ENCODE measurements at places on chromosomes 6 and 20. TPM values are rescaled to one million over a fixed set of nuclear protein-coding genes. Genes with fewer than 3 reads are reported as not detected.

PDSS2 gene
- total RNA-seq, result 15.6 TPM

- DNase-seq, result no peak
These were observed 122.6 kb upstream of the PLCB4 start for GRCh38 chr20:8946036-8946940.

GRCh38 chr6:160349814-160350350 is 1.7 kb downstream of the SLC22A3 start:
- DNase-seq, result no peak

HSPA12B gene
- 17.5 TPM for total RNA-seq

DNA sequence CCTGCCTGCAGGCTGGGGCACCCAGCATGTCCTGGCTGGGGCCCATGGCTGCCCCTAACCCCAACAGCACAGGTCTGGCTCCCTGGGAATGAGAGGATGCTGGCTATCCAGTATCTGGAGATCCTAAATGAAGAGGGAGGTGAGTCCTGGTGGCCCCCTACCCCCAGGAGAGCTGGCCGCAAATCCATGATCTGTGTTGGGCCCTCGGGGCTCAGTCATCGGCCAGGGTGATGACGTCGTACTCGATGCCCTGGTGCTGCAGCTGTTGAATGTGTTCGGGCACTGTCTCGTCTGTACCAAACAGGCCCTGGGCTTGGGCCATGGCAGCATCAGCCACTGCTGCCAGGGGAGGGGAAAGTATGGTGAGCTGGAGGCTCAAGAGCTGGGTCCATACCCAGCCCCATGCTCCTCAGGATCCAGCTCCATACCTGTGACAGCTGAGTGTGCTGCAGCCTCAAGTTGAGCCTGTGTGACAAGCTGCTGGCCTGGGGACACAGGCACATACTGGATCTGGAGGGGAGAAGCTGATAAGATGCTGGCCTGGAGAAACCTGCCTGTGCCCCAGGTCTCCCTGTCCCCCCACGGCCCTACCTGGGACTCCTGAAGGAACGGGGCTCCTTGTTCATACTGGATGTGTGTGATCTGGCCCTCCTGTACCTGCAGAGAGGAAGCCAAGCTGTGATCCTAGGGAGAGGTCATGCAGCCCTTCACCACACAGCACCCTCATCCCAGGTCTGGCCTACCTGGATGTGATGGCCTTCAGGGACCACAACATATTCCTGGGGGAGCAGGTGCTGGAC is 14.5 kb downstream of the PCIF1 start:
- DNase-seq, result peak; percentile 66

GRCh38 chr6:363291-363690 is 28.3 kb upstream of the IRF4 start:
- no peak for DNase-seq

SLA2 gene
- 0.30 TPM for total RNA-seq

SNAP25 gene
- total RNA-seq, result not detected

GRCh38 chr6:106413722-106414121 is 53.2 kb downstream of the CRYBG1 start:
- DNase-seq, result no peak

KCNK5 gene
- total RNA-seq, result 0.60 TPM

- no peak for DNase-seq
These were observed 19.3 kb upstream of the AHCY start for GRCh38 chr20:34322267-34323105.

GRCh38 chr20:396619-397431 is 11.3 kb upstream of the RBCK1 start:
- no peak for DNase-seq

- no peak for DNase-seq
These were observed 69.1 kb downstream of the ELOVL4 start for GRCh38 chr6:79878142-79878748.

- no peak for DNase-seq
These were observed 204.4 kb downstream of the SAMD5 start for GRCh38 chr6:147712841-147713240.

DNA sequence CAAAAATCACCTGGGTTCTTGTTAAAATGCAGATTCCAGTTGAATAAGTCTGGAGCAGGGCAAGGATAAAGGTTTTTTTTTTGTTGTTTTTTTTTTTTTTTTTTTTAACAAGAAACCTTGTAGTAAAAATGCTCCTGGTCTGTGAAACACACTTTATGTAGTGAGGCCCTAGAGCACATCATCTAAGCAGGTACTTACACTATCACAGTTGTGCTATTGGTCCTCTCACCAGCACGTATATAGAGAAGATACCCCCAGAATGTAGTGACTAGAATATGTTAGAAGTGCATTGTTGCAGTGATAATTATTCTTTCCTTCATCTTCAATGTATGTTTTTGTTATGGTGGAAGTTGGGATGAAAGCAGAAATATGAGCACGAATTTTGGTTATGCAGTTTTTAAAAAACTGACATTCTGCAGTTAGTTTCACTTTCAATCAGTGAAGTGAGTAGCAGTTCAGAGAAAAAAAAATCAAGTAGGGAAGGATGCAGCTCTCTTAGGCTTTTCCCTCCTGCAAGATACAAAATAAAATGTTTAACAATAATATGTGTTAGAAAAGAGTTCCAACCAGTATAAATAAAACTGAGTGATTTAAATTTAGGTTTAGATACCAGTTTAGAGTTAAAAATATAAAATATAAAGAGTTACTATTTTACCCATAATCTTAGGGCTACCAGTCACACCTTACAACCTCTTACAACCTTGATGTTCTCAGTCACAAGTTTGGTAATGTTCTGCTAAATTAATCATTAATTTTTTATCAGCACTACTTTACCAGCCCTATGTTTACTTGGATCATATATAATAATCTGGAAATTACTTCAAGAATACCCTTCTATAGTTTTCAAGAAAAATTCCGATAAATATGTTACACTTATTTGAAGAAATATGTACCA is 9.2 kb upstream of the DEFB113 start:
- no peak for DNase-seq

DNA sequence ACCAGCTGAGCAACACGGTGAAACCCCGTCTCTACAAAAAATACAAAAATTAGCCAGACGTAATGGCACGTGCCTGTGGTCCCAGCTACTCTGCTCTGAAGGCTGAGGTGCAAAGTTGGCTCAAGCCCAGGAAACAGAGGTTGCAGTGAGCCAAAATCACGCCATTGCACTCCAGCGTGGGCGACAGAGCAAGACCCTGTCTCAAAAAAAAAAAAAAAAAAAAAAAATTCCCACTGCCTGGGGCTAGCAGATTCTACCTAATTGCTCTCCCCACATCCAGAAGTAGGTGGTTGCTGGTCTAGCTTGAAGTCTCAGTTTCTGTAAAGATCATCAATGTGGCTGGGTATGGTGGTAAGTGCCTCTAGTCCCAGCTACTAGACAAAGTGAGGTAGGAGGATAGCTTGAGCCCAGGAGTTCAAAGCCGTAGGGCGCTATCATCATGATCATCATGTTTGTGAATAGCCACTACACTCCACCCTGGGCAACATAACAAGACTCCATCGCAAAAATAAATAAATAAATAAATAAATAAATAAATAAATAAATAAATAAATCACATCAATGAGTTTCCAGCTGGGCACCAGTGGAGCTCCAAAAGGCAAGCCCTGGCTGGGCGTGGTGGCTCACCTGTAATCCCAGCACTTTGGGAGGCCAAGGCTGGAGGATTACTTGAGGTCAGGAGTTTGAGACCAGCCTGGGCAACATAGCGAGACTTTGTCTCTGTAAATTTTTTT is 6.3 kb upstream of the AP5S1 start:
- DNase-seq, result no peak

DNA sequence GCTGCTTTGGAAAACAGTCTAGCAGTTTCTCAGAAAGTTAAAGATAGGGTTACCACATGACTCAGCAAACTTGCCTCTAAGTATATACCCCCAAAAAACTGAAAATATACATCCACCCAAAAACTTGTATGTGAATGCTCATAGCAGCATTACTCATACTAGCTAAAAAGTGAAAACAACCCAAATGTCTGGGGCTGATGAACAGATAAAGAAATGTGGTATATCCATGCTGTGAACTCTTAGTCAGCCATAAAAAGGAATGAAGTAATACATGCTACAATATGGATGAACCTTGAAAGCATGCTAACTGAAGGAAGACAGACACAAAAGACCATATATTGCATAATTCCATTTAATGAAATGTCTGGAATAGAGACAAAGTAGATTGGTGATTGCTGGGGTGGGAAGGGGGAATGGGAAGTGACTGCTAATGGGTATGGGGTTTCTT is 79.9 kb upstream of the GLP1R start:
- no peak for DNase-seq

GRCh38 chr6:34462551-34462971 is 3.3 kb upstream of the PACSIN1 start:
- DNase-seq, result no peak

DNA sequence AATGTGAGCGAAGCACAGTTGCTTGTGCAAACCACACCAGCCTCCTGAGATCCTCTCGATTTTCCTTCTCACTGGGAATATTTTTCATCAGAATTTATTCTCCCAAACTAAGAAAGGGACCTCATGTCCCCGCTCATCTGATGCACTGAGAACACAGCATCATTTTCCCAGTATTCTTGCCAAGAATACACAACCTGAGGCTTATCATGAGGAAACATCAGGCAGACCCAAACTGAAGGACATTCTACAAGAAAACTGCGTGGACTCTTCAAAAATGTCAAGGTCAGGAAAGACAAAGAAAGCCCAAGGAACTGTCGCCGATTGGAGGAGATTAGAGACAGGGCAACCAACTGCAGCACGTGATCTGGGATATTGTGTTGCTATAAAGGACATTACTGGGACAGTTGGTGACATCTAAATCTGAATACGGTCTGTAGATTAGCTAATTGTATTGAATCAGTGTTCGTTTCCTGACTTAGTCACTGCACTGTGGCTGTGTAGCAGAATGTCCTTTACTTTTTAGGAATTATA is 72.3 kb downstream of the SNX5 start:
- DNase-seq, result no peak

DNA sequence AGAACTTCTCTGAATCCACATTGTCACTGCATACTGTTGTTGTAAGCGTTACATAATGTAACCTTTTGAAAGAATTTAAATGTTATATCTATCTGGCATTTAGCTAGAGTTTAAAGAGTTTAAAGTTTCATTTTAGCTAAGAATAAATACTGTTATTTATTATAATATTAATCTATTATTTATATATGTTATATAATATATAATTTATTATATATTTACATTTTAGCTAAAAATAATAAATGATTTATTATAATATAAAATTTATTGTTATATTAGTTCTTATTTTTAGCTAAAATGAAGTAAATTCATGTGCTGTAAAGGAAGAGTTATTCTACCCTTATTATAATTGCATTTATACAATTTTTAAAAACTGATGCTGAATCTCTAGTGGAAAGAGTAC is 255.4 kb upstream of the QKI start:
- no peak for DNase-seq

SLC17A4 gene
- not detected for total RNA-seq

DNA sequence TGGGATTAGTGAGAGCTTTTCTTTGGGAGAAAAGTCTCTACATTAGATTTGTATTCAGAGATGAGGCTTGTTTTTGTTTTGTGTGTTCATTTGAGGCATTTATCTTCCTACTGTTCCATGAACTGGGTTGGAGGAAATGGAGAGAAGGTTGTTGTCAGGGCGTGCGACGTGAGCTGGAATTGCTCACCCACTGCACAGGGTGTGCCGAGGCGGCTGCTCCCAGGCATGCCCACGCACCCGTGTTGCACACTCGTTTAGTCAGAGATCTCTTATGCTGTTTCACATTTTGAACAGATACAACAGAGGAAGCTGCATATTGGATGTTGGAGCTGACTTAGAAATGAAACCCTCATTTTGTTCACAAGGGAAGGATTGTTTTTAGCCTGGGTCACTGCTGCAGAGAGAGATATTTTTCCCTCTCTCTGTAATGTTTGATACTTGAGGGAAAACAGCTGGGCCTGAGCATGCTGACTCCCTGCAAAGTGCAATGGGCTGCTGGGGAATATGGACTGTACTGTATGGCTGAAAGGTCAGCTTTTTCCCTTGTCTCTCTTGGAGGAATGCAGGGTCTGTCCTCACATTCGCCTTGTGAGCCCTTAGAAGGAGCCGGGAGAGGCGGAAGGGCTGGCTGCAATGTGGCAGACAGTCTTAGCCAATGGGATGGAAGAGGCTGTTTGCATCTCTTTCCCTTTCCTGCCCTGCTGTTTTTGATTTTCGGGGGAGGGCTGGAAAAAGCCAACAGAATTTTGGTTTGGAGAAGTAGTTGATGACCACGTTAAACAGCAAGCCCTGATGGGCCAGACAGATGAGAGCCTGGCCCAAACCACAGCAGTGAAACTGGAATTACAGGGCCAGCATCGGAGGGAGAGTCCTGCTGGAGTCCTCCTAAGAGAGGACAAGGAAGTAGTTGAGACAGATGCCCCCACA is 170.8 kb downstream of the SASH1 start:
- DNase-seq, result no peak

DNA sequence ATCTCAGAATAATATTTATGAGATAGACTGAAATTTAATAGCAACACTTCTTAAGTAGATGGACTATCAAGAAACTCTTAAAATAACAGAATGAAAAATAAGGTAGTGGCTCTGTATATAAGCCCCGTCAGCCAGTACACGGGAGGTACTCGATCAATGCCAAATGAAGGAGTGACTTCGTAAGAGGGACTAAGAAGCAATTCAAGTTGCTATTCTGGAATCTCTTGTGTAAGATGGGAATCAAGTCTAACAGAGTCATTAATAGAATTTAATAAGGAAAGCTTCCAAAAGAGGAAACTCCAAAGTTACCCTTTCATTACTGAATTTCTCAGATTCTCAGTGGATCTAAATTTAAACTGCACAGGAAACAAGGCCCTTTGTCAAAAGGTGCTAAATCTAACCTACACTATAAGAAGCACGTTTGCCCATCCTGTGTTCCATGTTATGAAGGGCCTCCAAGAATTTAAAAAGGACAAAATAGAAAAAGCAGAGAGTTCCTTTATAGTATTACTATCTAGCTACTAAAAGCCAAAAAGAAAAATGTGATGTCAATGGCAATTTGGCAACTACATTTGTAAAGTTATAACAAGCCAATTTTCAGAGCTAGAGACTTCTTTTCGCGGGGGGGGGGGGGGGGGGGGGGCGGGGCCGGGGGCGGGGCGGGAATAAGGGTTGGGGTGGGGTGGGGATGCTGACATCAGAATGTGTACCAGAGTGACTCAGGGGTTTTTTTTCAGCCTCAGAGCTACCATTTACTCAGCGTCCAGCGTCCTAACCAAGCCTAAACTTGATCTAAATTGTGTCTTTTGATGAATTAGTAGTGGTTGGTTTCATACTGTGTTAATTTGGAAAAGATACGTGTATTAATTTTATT is 200.6 kb downstream of the GMPR start:
- DNase-seq, result no peak

RBBP8NL gene
- not detected for total RNA-seq

GRCh38 chr6:20939161-20939775 is 405.0 kb downstream of the CDKAL1 start:
- no peak for DNase-seq

EYA4 gene
- total RNA-seq, result 19.5 TPM

GRCh38 chr6:10391799-10392198 is 23.1 kb downstream of the TFAP2A start:
- no peak for DNase-seq

GRCh38 chr20:62019881-62020492 is 45.7 kb downstream of the TAF4 start:
- peak; percentile 72 for DNase-seq

DUSP15 gene
- 2.9 TPM for total RNA-seq

Data from Right ventricle myocardium inferior (tissue), 1 donor.